Fibroblast of lung (primary cell): ENCODE measurements at places on chromosomes 2 and 18.

- DNase-seq, result no peak
Observed at GRCh38 chr2:157990173-157990572, 111.5 kb upstream of the UPP2 start.

GRCh38 chr2:80467262-80467811, 162.8 kb upstream of the LRRTM1 start:
- no peak for DNase-seq

DNA sequence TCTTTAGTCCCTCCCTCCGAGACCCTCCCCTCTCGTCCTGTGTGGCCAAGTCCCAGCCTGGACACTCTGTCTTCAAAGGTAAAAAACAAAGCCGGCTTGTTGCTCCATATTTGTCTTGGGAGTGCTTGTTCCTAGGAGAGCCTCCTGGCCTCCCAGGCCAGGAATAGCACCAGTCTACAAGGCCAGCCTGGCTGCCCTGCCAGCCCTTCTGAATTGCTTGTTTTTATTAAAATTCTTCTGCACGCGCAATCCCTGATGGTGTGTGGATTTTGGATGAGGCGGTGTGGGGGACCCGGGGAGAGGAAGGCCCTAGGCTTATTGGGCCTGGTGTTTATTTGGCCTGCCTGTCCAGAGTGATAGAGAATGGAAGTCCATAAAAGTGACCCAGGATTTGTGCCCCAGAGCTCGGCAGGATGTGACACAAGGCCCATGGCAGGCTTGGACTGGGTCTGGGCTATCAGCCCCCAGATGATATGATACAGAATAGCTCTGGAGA, 297.3 kb downstream of the CYP26B1 start:
- DNase-seq, result no peak

GRCh38 chr2:226352941-226353560, 446.6 kb downstream of the IRS1 start:
- no peak for DNase-seq

GRCh38 chr2:54680397-54681041, 42.9 kb upstream of the EML6 start:
- no peak for DNase-seq

DNA sequence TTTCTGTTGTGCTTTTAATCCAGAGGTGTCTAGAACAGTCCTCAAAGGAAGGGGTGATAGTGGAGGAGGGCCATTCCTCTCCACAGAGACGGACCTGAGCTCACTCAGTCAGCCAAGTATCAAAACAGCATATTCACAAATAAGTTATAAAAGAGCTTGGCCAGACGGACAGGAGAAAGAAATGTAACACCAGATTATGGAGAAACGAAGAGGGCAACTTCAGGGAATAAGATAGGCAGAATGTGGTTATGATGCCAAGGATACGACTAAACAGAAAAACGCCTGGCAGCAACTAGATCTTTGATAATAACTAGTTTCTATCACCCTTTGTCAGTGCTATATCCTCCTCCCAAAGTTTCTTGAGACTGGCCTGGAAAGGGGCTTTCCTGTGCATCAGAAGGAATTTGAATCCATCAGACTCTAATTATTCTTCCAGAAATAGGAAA, 42.5 kb downstream of the MAP4K3 start:
- DNase-seq, result no peak

DNA sequence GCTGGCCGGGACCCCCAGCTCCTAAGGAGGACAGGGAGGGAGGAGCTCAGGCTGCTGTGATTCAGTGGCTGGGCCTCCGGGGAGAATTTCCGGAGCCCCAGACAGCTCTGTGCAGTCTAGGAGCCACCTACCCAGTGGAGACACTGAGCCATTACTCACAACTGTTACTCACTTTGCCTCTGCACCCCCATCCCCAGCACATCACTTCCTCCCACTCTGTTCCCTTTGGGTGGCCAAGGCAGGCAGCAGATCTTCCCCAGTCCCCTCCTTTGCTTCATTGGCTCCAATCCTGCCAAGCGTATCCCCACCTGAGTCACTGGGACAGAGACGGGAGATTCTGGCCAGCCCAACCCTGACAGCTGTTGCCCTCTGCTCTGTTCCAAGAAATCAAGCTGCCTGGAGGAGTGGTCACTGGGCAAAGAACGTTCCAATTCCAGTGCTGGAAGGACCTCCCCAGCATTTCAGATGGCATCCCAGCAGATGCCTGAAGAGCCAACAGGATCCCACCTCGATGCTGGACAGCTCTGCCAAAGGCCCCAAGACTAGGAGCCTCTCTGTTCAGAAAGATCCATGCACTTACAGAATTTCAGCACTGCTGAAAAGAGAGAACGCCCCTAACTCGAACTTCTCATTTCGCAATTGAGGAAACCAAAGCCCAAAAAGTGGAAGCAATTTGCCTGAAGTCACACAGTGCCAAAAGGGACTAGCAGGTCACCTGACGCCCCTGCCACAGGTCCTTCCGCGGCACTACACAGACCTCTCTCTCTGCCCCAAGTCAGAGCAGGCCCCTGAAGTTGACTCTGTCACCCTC, 68.3 kb downstream of the TNS1 start:
- peak; percentile 75 for DNase-seq

- DNase-seq, result no peak
Observed at GRCh38 chr2:171968509-171968908, 31.2 kb upstream of the METAP1D start.

- no peak for DNase-seq
Observed at GRCh38 chr18:6284761-6285160, 129.9 kb downstream of the L3MBTL4 start.

GRCh38 chr18:21680161-21680560, 24.4 kb downstream of the ABHD3 start:
- DNase-seq, result no peak

DNA sequence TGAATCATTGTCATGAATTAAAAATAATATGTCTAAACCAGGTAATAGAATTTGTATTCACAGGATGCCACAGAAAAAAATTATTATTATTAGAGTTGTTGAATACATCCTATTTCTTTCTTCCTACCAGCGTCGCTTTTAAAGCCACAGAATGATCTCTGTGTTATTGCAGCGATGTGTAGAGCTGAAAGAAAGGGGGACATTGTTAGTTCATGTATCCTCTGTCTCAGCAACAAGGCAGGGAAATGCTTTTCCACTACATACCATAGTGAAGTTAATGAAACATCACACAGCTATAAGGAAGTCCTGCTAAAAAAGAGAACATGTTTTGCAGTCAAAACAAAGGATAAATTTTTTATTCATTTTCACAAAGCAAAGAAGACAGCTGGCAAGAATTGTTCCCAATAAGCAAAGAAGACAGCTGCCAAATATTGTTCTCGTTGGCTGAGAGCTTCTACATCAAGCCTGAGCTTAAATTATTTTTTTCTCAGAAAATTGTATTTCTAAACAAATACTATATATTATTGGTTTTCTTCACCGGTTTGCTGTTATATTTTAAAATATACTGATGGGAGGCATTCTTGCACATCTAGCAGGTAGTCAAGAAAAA, 1234.4 kb downstream of the SUCLG1 start:
- no peak for DNase-seq

GRCh38 chr18:13036622-13037320, 45.6 kb downstream of the CEP192 start:
- DNase-seq, result peak; percentile 43

DNA sequence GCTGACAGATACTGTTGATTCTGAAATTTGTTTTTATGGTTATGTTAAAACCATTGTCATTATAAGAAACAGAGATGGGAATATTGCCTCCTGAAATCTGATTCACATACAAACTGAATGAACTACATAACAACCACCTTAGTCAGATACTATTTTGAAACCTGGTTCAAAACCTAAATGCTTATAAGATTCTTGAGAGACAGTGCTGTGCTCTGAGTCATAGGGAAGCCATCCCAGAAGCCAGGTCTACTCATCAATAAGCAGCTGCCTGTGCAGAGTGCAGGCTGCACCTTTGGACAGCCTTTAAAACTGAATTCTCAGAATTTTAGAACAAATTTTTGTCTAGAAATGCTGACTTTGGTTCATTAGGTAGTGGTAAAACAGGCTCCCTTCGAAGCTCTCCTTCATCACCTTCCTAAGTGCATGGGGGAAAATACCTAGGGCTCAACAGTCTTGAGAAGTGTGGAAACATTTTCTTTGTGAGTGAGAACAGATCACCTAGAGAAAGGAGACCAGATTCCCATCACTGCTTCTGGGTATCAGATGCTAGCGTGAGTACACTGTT, at the start of gene SERPINB7:
Gene SERPINB7 (plus strand): TSS at position 253 of the 565 bp plus-strand sequence. CDS start 6,955 bp downstream, outside the sequence.
- peak; percentile 36 for DNase-seq

GRCh38 chr18:11047817-11048216, 101.6 kb downstream of the PIEZO2 start:
- no peak for DNase-seq

GRCh38 chr2:147331790-147332419, 512.9 kb upstream of the ACVR2A start:
- DNase-seq, result peak; percentile 26

- no peak for DNase-seq
Observed at GRCh38 chr2:99802734-99803133, 312.9 kb upstream of the REV1 start.
